T1000 (cell line): ENCODE measurements at places on chromosomes 12 and 14.

- DNase-seq: no peak
Observed at GRCh38 chr12:5391653-5392052, 40.3 kb upstream of the NTF3 start.

- no peak for DNase-seq
Observed at GRCh38 chr14:50210074-50210473, 21.3 kb downstream of the SOS2 start.

GRCh38 chr12:132719141-132719953 is 8.7 kb downstream of the PGAM5 start:
- no peak for DNase-seq

DNA sequence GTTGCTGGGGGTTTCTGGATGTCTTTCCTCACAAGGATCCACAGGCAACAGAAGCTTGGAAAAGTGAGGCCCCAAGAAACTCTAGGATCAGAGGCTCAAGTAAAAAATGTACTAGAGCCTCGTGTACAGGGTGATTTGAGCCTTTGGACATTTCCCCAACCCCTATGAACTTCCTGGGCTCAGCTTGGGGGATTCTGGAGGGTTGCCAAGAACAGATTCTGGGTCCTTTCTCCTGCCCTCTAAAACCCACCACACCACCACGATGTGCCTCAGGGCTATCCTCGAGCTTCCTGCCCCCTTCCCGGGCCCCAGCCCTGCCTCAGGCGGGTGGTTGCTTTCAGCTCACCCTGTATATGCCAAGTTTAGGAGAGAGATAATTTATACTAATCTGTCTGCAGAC is 583 bp downstream of the FAM186B start:
- DNase-seq: no peak

GRCh38 chr14:35252451-35252868 is 39.7 kb upstream of the PSMA6 start:
- DNase-seq: no peak

DNA sequence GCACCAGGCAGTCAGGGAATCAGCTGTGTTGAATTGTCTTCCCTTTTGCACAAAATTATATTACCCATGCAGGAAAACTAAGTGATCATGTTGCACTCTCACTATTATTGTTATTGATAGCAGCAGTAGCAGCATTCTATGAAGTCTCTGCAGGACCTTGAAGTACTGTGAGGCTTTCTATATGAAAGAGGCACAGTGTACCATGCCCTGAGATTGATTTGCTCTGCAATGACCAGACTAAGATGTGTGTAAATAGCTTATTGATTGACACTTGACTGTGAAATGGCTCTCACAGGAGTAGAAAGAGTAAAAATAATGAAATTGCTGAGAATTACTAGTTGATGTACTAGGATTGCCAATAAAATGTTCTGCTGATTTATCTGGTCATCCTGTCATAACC is 99.9 kb downstream of the KICS2 start:
- DNase-seq: no peak

- no peak for DNase-seq
Observed at GRCh38 chr12:62448436-62448835, 18.2 kb upstream of the MON2 start.

- DNase-seq: no peak
Observed at GRCh38 chr12:3680919-3681594, 71.9 kb downstream of the CRACR2A start.

- no peak for DNase-seq
Observed at GRCh38 chr12:113173081-113173698, 12.1 kb downstream of the DDX54 start.

DNA sequence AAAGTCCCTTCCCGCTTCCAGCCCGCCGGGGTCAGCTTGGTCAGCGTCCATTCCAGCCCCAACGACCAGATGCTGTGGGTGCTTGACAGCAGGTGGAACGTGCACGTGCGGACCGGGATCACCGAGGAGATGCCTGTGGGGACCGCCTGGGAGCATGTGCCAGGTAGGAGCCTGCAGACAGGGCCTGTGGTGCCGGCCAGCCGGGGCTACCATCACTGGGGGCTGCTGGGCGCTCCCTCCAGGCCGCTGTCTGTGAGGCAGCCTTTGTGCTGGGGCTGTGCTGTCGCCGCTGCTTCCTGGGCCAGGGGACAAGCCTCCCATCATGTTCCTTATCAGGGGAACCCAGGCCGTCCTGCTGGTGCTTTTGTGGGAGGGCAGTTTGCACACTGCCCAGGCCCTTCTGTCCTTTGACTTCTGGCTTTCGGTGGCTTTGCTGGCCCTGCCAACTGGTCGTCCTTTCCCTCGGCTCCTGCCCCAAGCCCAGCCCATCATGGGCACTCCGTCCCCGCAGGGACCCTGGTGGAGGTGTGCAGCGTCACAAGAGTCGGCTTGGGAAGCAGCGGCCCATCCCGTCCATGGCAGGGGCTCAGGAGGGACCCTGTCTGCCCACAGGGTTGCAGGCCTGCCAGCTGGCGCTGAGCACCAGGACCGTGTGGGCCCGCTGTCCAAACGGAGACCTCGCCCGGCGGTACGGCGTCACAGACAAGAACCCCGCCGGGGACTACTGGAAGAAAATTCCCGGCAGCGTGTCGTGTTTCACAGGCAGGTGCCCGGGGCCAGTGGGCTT is 12.4 kb downstream of the ANKRD9 start:
- DNase-seq: no peak

GRCh38 chr14:92316937-92317336 is 6.0 kb upstream of the SLC24A4 start:
- no peak for DNase-seq

DNA sequence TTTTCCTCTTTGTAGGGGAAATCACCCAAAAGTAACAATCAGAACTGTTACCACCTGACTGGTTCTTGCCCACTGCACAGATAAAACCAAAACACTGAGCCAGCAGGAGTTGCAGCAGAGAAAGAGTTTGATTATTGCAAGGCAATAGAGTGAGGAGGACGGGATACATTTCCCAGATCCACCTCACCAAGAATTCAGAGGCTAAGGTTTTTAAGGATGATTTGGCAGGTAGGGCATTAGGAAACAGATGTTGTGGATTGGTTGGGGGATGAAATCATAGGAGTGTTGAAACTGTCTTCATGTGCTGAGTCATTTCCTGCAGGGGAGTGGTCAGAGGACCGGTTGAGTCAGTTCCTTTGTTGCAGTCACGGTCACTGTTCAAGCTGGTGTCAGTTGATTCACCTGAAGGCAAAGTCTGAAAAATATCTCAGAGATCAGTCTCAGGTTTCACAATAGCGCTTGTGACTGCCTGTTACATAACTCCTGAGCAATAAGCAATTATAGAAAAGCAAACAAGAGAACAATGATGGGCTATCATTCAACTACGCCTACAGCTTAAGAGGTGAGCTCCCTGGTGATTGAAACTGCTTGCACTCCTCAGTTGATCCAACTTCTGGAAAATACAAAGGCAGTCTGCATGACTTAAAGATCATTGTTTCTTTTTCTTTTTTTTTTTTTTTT is 20.3 kb upstream of the AMN1 start:
- peak; percentile 75 for DNase-seq

GRCh38 chr12:27185234-27186021 is 58.7 kb upstream of the STK38L start:
- no peak for DNase-seq

DNA sequence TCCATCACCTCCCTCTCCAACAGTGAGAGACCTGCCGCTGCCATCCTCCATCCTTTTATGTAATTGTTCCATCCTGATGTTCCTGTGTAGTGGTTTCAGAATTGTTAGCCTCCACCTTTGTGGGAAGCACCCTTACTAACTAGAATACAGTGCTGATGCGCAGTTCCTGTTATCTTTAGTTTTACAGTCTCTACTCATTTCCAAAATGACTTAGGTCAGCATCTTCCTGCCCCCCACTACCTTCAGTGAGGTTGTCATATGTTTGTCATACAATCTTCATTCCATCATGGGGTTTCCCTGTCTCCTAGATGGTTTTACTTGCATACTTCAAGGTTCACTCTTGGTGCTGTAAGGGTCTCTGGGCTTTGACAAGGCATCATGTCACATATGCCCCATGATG is 69.8 kb downstream of the EML1 start:
- DNase-seq: no peak

GRCh38 chr12:51381226-51382079 is 9.8 kb downstream of the GALNT6 start:
- no peak for DNase-seq

GRCh38 chr12:28987538-28988324 is 161.3 kb upstream of the FAR2 start:
- DNase-seq: no peak

GRCh38 chr12:95943330-95943842 is at the start of gene AMDHD1:
AMDHD1 (plus strand) TSS chr12:95943331; CDS start chr12:95943399, 68 bp downstream.
- DNase-seq: peak; percentile 48

- DNase-seq: no peak
Observed at GRCh38 chr14:18688346-18688745, 87.4 kb downstream of the OR11H12 start.

DNA sequence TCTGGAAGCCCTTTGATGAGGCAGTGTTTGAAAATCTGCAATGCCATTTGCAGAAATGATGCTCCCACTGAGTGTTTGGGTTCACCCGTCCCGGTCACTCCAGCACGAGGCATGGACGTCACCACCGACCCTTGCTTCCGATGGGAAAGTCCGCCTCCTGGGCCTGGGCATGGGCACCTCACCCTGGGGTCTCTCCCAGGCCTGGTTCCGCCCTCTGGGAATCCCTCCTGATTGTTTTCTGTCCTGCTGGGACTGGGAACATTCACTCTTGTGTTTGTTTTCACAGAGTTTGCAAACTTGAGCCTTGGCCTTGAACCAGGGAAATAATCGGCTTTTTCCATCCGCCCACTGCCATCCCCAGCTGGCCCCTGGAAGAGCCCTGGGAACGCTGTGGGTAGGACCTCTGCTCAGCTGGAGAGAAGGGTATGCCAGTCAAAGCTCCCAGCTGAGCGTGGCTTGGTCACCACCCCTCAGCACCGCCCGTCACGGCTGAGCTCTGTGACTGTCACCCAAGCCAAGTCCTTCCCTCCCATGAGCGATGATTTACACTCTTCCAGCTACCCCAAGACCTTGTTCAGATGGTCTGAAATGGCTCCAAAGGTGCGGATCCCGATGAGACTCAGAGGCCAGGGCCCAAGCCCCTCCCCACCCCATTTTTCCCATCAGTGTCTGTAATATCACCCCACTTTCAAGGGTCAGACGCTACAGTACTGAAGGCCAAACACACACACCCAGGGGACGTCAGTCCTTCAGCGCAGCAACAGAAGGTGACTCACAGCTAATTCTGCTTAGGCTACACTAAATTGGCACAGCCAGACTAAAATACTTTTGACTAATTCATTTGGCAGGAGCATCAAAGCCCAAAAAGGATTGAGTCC is 34.1 kb upstream of the FZD10 start:
- no peak for DNase-seq

- DNase-seq: peak; percentile 54
Observed at GRCh38 chr14:24058260-24058950, 6.6 kb downstream of the CARMIL3 start.

GRCh38 chr14:103056322-103057027 is 874 bp downstream of the CDC42BPB start:
- no peak for DNase-seq

DNA sequence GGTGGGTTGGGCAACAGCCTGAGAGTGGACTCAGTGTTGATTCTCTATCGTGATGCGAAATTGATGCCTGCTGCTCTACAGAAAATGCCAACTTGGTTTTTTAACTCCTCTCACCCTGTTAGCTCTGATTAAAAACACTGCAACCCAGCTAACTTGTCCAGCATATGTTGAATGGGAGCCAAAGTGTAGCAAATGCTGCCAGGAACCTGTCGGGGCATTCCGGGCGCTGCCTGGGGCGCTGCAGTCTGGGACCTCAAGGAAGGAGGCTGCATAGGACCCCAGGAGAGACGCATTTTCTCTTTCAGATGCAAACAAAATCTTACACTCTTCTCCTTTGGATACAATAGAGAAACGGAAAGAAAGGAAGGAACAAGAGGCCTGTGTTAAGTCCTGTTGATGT is 3.9 kb downstream of the B3GNT4 start:
- DNase-seq: no peak

- no peak for DNase-seq
Observed at GRCh38 chr12:33944703-33945437, 77.4 kb upstream of the ALG10 start.

DNA sequence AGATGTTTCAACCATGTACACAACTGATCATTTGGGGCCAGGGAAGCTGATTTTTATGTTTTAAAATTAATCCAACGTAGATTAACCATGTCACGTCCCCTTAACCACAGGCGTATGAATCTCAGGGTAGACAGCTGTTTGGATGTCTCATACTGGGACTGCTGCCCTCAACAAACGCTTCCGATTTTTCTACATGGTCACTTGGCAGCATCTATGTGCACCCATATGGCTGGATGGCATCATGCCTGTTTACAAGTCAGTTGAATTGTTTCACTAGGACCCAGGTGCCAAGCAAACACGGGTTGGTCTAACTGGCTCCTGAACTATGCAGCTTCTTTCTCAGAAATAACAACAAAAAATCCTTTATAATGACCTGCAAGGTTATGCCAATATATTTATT is 393.8 kb downstream of the NPAS3 start:
- DNase-seq: no peak

DNA sequence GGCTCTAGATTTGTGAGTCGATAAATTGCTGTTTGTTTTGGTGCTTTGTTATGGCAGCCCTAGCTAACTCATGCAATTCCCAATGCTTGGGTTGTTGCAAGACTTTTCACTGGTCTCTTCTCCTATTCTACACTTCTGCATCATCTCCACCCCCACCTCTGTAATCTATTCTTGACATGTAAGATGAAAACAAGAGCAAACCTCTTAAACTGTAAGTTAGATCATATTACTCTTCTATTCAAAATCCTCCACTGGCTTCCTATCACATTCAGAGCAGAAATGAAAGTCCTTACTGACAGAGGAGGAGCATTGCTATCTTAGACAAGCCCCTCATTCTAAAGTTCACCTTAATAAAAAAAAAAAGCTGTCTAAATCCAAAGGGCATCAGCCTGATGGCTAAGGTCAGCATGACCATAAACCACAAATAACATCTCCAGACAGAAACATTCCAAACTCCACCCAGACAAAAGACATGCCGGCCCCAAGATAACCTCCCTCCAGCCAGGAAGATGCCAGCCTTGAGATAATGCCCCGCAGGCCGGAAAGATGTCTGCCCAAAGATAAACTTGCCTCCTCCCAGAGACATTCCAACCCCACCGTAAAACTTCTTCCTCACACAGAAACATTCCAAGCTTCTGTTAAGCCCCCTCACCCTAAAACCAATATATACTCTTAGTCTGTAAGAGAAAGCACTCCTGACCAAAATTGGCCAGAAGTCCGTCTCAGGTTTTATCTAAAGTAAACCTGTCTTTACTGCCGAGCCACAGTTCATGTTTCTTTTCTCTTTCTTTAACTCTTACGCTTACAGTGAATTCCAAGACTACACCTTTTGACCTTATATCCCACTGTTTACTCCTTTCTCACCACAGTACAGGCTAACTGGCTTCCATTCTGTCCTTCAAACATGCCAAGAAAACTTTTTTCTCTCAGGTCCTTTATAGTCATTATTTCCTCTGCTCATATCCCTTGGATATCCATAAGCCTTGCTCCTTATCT is 308.9 kb downstream of the KCNH5 start:
- DNase-seq: no peak

DNA sequence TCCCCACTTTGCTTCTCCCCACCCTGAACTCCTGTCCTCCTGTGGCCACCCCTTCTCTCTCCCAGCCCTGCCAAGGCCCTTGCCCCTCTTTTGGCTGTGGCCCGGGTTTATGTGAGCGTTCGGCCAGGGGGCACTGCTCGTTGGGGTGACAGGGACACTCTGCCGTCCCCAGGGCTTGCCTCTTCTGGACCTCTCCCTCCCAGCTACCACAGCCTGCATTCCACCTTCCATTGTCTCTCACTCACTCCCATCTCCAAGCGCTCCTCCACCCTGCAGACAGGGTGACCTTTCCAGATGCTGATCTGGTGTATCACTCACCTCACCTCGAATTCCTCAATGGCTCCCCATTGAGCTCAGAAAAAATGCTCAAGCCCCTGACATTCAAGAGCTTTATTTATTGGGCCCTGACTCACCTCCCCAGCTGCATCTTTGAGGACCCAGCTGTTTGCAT is 1.4 kb downstream of the SERPINA9 start:
- DNase-seq: no peak
